ENCODE measurements at places on chromosomes 5 and 9.

- no peak for DNase-seq
Measured at GRCh38 chr9:134637696-134638501, 3.7 kb upstream of the COL5A1 start.

DNA sequence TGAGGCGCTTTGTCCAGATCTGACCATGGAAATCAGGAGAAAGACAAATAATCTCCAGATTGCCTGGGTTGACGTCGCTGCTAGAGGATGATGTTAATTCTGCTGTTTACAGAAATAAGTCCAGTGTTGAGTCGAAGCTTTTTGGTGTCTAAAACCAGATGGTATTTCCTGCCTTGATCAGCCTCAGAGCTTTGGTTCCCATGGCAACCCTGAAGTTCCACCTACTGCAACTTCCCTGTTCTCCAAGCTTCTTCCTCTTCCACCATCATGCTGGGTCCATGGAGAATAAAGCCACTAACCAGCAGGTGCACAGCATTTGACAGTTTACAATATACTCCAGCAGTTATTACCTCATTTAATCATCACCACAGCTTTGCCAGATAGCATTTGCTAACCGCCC, 18.0 kb upstream of the GABBR2 start:
- DNase-seq = no peak

GRCh38 chr5:129459777-129460671, at the start of gene ADAMTS19:
ADAMTS19 (plus strand) TSS chr5:129460298; CDS start chr5:129460392, 94 bp downstream.
- DNase-seq = no peak

- no peak for DNase-seq
Measured at GRCh38 chr9:21265421-21266189, 25.8 kb upstream of the IFNA14 start.

GRCh38 chr9:134502809-134503211, 138.8 kb upstream of the COL5A1 start:
- peak; percentile 87 for DNase-seq

DNA sequence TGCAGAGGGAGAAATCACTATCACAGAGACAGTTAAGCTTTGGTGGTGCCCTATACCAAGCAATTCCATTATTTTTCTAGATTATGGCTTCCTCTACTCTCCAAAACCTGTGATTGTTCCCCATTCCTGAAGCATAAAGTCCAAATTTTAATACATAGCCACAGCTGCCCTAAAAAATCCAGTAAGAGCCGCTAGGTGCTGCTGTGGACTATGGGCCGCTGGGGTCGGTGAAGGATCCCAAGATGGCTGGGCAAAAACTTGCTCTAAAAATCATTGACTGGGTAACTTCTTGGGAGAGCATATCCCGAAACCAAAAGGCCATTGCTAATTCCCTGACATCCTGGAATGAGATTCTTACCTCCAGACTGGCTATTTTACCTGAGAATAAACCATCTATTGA, 245.3 kb downstream of the NFIB start:
- peak; percentile 14 for DNase-seq

- DNase-seq = no peak
Measured at GRCh38 chr9:133477992-133478850, 678 bp downstream of the SLC2A6 start.

- peak; percentile 83 for DNase-seq
Measured at GRCh38 chr5:151740336-151740942, 18.0 kb downstream of the ATOX1 start.

- DNase-seq = no peak
Measured at GRCh38 chr5:960551-960950, 48.1 kb upstream of the NKD2 start.

DNA sequence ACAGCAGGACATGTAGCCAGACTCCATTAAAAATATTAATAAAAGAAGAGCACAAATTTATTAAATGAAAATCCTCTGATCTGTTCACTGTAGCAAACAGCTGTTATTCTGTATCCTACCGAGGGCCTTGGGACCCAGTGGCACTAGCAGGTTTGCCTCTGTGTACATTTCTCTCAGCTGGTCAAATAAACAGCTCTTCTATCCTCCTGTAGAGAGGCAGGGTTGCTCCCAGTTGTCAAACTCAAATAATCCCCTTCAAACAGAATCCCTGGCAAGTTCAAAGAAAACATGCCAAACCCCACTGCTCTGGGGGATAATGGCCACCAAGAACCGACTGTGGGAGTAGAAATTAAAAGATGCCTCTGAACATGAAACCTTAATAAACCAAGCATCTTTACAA, 1262.0 kb upstream of the DMAC1 start:
- DNase-seq = no peak

DNA sequence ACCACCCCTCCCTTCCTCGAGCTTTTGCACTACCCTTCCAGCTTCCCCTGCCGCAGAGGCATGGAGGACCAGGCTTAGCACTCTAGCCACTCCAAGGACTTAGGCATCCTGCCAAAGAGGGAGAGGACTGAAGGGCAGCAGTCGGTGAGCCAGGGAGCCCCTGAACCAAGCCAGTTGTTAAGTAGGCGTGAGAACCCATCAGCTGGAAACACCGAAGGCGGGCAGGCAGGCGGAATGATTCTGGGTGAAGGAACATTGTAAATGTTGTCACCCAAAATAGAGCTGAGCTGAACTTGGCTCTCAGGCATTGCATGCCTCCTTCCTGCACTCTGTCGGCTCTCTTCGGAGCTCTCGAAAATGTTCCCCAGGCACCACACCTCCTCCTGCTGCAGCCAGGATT, 42.8 kb downstream of the NRG2 start:
- DNase-seq = no peak
